NCI-H345 (cell line): ENCODE measurements at places on chromosomes 4 and X.
A peak's percentile ranks its signal among the peaks of the same experiment; 100 is the strongest.

GRCh38 chr4:177107288-177107921, 202.3 kb upstream of the NEIL3 start:
- no peak for DNase-seq

DNA sequence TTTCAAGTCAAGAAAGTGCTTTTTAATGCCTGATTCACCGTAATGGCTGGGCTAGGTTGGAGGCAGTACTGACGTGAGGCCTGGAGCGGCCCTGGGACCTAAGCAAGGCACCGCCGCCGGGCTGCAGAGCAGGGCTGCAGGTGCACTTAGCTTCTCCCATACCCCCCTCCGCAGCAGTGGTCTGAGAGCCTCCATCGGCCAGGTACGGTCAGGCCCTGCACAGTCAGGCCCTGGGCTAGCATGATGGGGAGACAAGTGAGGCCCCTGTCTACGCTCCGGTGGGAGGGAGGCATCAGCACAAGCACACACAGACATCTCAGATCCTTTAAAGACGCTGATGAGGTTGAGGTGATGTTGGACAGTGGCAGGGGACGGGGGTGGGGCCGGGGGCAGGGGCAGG, 4.7 kb downstream of the MAEA start:
- no peak for DNase-seq

DNA sequence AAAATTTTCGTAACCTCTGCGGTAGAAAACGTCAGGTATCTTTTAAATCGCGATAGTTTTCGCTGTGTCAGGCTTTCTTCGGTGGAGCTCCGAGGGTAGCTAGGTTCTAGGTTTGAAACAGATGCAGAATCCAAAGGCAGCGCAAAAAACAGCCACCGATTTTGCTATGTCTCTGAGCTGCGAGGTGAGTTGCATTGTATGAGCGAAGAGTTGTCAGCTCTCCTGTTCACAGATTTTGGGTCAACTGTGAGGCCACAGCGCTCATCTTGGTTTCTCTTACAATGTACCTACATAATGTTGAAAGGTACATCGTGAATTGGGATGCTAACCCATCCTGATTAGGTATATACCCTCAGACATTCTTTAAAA, 486 bp downstream of the CLCN3 start:
- DNase-seq: peak; percentile 21

- DNase-seq: no peak
Measured at GRCh38 chr4:2595436-2595835, 59.0 kb downstream of the FAM193A start.

- no peak for DNase-seq
Measured at GRCh38 chr4:70741867-70742658, 20.3 kb downstream of the RUFY3 start.

DNA sequence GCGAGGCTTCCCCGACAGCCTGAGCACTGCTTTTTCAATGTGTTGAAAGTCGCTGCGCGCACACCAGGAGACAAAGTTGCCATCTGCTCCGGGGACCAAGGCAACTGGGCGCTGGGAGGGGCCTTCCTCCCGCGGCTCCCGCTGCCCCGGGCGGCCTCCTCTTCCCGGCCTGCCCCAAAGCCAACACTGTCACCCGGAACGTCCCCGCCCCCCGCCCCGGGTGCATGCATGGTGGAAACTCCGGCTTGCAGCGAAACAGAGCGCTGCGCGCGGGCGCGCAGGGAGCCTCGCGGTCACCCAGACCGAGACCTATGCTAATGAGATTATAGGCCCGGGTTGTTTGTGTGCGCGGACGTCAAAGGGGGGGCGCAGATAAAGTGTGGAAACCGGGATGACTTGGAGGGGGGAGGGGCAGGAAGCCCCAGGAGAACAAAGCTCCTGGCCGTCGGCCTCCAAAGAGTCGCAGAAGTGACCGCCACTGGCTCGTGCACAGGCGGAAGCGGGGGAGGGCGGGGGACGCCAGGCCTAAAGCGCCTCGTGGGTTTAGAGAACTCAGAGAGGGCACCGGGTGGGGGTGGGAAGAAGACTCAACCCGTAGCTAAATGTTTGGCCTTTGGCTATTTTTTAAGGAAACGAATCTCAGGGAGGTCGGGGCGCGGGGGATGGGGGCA, 88.8 kb downstream of the BCOR start:
- DNase-seq: no peak

- DNase-seq: no peak
Measured at GRCh38 chrX:53171356-53171755, 53.7 kb downstream of the KDM5C start.

DNA sequence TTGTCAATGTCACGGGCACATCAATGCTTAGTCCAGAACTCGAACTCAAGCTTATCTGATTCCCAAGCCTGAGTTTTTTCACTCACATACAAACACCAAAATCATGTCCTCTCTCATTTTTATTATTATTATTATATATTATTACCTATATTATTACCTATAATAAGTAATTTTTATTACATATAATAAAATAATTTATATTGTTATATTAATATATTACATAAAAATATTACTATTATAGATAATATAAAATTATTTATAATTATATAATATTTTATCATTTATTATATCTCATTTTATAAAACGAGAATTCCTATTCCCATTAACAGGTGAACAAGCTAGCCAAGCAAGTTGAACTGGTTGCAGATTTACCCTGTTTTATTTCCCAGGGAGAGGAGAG, 13.0 kb downstream of the RXFP1 start:
- no peak for DNase-seq

DNA sequence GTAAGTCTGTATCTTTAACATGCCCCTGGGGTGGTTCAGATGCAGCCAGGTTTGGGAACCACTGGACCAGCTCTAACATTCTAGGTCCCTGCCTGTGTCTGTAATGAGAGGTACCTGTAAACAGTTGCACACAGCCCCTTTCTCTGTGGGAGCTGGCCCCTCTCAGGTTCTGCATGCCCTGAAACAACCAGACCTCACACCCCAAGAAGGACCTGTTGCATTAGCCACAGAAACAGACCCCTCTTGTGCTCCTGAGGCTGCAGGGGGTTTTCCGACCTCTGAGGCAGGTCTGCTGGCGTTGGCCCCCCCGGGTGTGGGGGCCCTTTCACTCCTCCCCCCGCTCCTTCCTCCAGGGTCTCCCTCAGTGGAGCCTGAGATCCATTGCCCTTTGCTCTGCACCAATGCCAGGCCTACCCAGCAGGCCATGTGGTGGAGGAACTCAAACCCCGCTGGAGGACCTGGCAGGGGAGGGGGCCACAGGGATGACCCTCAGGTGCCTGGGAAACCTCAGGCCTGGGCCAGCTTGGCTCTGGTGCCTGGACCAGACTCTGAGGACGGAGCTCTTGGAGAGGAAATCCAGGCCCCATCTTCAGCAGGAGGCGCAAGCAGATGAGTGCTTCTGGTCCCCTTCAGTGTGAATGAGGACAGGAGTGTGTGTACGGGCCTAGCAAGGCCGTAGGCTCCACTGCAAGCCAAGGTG, 61.4 kb upstream of the PJA1 start:
- DNase-seq: no peak

DNA sequence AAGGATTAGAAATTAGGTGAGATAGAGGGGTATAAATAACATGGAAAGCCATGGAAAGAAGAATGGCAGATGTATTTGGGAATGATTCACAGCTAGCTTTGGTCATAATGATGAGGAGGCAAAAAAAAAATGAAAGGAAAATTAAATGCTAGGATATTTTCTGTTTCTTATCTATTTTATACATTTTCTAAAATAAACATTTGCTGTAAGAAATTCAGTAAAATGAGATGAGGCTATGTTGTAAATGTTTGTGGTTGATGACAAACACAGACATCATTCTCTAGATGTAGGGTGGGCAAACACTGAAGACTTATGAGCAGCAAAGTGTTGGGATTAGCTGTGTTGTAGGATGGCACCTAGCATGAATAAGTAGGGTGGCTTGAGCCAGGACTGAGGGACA, 407.1 kb downstream of the IL15 start:
- no peak for DNase-seq

DNA sequence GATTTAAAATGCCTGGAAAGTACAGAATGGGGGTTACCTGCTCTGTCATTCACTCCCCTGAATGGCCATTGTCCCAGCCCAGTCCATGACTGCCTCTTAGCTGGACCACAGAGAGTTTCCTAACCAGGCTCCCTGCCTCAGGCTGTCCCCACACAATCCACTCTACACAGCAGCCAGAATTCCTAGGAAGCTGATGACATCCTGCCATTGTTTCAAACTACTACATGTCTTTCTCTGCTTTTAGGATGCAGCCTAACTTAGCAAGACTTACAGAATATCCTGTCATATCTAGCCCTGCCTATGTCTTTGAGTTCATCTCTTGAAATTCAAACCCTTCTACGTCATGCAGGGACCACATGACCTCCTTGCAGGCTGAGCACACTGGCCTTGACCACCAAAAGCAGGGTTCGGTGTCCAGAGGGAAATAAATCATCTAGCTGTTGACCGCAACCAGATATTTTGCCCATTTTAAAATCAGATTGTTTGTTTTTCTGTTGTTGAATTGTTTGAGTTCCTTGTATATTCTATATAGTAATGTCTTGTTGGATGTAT, 16.1 kb upstream of the CRMP1 start:
- DNase-seq: no peak
